ENCODE measurements at places on chromosomes 13 and 19.

DNA sequence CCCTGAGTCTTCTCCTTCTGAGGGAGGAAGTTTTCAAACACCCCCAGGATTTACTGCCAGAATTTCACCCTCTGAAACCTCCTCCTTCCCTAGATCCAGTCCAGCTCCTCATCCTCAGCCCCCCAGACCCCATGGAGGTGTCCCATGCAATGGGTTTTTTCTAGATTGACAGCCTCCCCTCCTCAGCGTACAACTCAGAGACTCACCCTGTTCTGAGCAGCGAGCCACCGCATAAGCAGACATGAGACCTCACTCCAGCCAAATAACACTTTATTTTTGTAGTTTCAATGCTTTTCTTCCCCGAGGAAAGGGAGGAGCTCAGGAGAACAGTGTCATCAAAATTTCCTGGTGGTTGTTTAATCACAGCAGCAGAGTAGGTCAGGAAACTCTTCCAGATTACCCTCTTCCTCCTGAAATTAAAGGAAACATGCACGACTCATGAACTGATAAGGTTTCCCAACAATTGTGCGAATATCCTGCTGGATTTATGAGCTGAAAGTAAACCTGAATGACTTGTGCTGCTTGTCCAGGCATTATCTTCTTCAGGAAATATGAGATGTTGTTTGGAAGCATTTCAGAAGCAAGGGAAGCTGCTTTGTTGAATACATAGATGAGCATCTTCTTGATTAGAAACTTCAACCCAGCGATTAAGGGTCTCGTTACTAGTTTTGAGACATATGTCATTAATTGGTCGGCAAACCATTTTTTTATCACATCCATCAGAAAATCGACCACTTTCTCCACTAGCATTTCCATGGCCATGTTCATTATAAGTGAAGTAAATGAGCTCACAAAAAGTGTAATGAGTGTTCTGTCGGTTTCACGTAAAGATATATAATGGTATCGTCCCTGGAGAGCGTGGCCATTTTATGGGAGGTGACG lies 36.2 kb downstream of the ERICH4 start:
- DNase-seq = no peak

- no peak for DNase-seq
Observed at GRCh38 chr13:100212904-100213553, 124.1 kb downstream of the PCCA start.

DNA sequence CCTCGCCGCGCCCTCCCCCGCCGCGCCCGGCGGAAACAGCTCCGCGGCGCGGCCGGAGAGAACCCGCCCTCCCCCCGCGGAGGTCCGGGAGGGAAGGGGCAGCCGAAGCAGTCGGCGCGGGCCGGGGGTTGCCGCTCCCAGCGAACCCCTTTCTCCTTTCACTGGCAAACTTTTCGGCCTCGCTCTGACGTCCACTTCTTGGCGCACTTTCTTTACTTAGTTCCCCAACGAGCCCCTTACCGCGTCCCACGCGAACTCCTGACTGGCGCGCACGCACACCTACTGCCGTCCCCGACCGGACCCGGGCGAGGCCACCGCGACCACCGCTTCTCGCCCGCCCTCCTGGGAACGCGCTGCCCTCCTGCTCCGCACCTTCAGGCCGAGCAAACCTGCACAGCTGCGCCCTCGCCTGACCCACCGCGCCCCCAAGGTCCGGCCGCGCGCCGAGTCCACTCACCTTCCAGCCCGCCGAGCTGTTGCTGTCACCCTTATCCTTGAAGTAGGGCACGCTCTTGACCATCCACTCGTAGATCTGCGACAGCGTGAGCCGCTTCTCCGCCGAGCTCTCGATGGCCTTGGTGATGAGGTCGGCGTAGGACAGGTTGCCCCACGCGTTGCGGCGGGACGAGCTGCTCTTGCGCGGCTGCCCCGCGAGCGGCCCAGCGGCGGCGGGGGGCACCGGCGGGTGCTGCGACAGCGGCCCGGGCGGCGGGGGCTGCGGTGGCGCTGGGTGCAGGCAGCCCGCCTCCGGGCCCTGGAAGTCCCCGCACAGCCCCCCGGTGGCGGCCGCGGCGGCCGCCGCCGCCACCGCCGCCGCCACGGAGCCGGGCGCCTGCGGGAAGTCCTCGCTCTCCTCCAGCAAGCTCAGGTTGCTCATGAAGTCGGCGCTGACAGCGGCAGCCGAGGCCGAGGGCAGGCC lies 1.1 kb downstream of the FOXO1 start:
- DNase-seq = peak; percentile 16

DNA sequence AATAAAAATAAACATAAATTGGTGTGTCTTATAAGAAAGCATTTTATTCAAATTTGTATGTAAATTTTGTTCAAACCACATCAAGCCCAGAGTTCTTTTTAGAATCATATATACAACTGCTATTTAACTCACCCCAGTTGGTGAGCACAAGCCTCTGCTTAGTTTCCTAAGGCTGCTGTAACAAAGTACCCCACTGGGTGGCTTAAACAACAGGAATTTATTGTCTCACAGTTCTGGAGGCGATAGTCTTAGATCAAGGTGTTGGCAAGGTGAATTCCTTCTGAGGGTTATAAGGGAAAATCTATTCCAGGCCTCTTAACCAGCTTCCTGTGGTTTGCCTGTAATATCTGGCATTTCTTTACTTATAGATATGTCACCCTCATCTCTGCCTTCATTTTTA lies 1133.5 kb downstream of the OLFM4 start:
- no peak for DNase-seq

- no peak for DNase-seq
Observed at GRCh38 chr13:48851707-48852106, 124.0 kb upstream of the FNDC3A start.

GRCh38 chr13:47846886-47847285 lies 154.2 kb downstream of the SUCLA2 start:
- DNase-seq = no peak

DNA sequence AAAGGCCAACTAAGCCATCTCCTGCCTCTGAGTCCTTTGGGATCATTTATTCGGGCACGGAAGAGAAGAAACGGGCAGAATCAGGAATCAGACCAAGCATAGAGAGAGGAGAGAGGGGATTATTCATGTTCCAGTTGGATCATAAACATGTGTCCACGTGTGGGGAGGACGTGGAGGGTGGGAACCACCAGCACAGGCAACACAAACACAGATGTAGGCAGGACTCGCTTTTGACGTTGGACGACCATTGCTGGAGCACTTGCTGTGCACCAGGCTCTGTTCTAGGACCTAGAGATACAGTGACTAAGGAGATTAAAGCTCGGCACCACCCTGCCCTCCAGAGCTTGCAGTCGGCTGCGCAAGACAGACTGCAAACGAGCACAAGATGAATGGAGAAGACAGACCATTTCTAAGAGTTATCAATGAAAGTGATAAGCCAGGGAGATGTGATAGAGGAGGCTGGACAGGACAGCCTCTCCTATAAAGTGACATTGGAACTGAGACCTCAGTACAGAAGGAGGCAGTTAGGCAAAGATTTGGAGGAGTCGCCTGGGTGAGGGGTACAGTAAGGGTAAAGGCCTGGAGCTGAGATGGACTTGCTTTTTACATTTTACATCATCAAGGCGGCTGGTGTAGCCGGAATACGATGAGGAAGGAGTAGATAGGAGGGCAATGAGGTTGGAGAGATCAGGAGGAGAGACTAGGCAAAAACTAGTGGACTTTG lies 716 bp downstream of the SH2D3A start:
- no peak for DNase-seq

DNA sequence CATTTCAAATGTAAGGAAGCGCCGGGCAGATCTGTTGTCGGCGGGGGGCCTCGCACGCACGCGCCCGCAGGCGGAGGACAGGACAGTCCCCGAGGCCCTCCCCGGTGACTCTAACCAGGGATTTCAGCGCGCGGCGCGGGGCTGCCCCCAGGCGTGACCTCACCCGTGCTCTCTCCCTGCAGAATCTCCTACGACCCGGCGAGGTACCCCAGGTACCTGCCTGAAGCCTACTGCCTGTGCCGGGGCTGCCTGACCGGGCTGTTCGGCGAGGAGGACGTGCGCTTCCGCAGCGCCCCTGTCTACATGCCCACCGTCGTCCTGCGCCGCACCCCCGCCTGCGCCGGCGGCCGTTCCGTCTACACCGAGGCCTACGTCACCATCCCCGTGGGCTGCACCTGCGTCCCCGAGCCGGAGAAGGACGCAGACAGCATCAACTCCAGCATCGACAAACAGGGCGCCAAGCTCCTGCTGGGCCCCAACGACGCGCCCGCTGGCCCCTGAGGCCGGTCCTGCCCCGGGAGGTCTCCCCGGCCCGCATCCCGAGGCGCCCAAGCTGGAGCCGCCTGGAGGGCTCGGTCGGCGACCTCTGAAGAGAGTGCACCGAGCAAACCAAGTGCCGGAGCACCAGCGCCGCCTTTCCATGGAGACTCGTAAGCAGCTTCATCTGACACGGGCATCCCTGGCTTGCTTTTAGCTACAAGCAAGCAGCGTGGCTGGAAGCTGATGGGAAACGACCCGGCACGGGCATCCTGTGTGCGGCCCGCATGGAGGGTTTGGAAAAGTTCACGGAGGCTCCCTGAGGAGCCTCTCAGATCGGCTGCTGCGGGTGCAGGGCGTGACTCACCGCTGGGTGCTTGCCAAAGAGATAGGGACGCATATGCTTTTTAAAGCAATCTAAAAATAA lies 18.2 kb downstream of the IL17D start:
- peak; percentile 53 for DNase-seq

GRCh38 chr19:590396-590745 lies 690 bp downstream of the HCN2 start:
- DNase-seq = peak; percentile 35

GRCh38 chr13:33487575-33488243 lies 202.2 kb upstream of the STARD13 start:
- peak; percentile 35 for DNase-seq

DNA sequence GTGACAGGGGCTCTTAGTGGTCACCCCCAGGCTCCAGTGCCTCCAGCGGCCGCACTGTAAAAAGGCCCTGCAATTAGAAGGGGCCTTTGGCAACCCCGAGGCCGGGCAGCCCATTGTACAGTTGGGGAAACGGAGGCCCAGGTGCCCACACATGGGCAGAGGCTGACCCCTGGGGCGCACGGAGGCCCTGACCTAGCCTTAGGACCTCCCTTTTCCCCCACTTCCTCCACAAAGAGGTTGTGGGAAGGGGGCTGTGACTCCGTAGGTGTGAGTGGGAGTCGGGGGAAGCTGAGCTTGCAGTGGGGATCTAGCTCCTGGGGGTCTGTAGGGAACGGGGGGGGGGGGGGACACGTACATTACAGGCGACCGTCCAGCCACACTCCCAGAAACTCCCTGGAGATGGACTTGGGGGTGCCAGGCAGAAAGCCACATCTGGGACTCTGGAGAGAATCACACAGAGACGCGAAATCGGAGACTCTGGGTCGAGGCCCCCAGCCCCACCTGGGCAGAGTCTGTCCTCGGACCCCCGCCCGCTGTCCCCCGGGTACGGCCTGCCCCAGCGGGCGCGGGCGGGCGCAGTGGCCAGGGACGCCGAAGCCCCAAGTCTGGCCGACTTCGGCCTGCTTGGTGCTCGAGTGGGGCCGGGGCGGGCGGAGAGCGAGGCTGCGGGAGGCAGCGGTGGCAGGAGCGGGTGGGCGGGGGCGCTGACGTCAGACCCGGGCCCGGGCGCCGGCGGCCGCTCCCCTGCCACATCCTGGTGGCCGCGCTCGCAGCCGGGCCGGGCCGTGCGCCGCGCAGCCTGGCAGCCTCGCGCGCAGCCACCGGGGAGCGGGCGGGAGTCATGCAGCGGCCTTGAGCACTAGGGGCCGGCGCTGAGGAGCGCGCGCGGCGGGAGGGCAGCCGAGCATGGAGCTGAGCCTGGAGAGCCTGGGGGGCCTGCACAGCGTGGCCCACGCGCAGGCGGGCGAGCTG lies at the start of gene ONECUT3:
Gene ONECUT3 (plus strand): TSS at position 750 of the 972 bp plus-strand sequence. CDS start 157 bp downstream, at position 907.
- no peak for DNase-seq

DNA sequence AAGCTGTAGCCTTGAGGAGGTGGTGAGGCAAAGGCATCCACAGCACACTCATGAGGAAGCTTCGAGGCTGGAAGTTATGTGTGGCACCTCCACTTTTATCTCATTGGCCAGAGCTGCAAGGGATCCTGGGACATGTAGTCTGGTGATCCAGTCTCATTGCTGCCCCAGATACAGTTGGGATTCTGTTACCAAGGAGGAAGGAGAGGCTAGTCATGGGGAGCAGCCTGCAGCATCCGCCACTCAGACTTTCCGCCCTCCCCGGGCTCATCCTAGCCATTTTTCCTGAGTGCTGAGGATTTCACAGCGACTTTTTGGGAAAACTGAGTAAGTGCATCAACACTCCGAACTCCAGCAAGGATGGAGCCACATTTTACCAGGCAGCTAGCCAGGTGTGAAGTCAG lies 74.4 kb downstream of the DPF1 start:
- DNase-seq = no peak

GRCh38 chr13:35475960-35476943 lies at the start of gene MAB21L1:
Gene MAB21L1 (minus strand): TSS chr13:35476689. CDS start chr13:35476138, 551 bp downstream.
- peak; percentile 88 for DNase-seq

DNA sequence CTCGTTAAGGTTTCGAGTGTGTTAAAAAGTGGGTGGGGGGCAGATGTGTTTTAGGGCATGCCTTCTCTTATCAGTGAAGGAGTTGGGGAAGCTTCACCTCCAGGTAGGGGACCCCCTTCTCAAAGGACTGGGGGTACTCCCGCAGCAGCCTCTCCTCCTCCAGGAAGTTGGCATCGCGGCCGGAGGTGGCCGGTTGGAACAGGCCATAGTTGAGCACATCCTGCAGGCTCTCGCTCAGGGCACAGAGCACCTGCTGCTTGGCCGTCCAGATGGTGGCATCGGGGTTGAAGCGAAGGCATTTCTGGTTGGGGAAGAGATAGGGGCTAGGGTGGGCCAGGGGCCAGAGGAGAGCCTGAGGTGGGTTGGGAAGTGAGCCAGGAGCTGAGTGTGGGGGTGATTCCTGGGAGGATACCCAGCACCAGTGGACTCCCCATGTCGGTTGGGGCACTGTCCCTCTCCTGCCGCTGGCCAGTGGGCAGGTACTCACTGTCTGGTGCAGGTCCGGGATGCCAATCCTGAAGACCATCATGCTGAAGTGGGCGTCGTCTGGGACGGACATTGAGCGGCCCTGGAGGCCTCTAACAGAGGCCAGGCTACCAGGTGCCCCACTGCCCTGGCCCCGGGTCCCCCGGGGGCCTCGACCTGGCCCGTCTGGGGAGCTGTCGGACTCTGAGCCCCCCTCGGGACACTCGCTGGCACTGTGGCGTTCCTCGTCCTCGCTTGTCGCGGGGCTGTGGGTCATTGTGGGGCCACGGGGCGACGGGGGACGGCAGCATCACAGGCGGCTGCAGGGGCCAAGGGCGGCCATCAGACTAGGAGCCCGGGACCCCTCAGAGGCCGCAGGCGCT lies 3.2 kb downstream of the SHANK1 start:
- no peak for DNase-seq

DNA sequence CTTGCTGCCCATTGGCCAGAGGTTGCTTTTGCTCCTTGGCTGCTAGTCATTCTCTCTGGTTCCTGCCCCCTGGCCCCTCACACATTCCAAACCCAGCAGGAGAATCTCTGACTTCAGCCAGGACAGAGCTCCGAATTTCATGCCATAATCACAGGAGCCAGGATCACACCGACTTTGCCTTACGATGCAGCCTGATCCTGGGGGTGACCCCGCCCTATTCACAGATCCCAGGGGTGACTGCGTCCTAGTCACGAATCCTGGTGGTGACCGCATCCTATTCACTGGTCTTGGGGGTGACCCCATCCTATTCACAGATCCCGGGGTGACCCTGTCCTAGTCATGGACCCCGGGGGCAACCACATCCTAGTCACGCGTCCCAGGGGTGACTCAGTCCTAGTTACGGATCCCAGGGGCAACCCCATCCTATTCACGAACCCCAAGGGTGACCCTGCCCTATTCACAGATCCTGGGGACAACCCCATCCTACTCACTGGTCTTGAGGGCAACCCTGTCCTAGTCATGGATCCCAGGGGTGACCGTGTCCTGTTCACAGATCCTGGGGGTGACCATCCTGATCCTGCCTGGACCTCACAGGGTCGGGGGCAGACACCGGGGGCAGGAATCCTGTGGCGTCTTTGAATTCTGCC lies 7.4 kb upstream of the TEX29 start:
- no peak for DNase-seq
